ENCODE measurements at places on chromosomes 6 and 20.

GRCh38 chr20:56986931-56987720 lies 279.3 kb downstream of the BMP7 start:
- no peak for DNase-seq

DNA sequence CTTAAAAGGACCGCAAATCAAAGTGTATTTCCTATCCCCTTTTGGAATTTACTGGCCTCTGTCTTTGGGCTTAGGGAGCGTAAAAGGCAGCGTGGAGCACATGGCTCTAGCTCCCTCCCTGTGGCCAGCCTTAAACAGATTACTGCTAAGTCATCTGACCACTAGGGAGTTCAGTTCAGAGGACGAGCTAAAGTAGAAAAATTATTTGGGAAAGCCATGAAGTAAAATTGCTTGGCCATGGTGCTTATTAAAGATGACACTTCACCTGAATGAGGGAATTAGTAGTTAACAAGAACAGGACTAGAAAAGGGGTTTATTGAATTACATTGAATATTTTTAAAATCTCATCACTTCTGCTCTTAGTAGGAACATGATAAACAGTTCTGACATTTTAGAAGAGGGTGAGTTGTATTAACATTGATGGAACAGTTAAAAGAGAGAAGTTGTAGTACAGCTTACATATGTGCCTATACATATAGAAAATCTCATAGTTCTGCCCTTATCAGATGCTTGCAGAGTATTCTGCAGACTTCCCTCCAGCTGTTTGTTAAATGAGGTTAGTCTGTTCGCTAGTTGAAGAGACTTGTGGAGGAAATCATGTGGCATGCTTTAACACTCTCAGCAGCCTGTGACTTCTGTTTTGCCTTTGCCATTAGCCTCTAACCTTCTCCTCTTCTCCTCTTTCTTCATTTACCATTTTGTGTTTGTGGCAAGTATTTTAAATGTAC lies 31.2 kb upstream of the MAPK13 start:
- no peak for DNase-seq

DNA sequence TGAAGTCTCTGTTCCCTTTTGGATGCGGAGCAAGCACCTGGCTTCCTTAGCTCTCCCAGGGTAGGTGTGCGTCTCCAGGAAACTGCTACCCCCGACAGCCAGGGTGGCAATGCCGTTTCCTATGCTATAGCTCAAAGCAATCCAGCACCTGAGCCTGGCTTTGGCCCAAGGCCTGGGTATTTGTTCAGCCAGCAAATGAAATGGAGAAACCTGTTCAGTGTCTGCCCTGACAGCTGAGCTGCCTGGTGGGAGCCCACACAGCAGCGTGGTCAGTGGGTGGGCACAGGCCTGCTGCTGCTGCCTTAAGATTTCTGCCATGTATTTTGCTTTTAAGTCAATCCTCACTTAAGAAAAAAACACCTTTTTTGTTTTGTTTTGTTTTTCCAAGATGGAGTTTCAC lies 13.7 kb downstream of the SPATA2 start:
- no peak for DNase-seq

- DNase-seq = no peak
Measured at GRCh38 chr6:17725083-17725482, 18.4 kb upstream of the NUP153 start.

DNA sequence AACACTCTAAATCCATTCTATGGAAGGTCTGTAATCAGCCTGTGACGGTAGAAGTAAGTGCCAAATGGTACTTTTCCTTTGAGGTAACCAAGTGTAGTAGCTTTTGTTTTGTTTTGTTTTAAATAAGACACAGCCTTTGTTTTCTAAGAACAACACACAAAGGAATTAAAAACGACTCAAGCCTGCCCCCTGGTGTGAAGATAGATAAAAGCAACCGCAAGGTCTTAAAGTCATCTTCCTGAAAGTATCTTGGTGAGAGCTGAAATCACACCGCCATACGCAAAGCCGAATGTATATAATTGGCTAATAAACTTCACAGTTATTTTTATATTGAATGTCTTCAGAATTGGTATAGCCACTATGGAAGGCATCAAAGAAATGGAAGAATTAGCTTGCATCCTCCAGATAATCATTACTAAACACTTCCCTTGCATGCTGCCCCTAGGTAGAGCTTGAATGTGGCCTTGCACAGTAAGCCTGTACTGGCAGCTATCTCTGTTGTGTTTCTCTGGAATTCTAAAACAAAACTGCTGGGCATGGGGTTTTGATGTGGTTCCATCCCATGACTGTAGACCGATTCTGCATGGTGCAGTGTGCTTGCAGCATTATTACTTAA lies 95.6 kb downstream of the LAMP5 start:
- DNase-seq = peak; percentile 18

DNA sequence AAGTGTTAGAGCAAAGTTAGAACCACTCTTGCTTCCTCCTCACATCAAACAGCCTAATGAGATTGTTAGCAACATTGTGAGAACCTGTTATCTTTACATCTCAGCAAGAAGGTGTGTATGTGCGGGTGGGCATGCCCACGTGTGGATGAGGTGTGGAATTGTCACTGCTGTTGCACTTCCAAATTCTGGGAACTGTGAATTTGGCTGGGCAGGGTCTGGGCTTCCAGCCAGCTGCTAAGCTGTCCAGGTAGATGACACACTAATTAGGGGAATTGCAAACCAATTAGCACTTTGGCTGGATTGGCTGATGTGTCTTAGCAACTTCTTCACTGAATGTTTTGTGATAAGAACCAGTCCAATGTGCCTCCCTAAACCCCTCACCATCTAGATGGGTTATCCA lies 848.2 kb downstream of the DHX35 start:
- DNase-seq = no peak

Measured in amniotic stem cell (primary cell).